ENCODE measurements at places on chromosomes 7 and 10.

GRCh38 chr7:79055722-79056415, 397.6 kb downstream of the MAGI2 start:
- DNase-seq = no peak

- no peak for DNase-seq
These were observed 37.6 kb downstream of the RPS24 start for GRCh38 chr10:78071140-78071856.

- DNase-seq = no peak
These were observed 46.7 kb upstream of the RHOBTB1 start for GRCh38 chr10:60990663-60991062.

DNA sequence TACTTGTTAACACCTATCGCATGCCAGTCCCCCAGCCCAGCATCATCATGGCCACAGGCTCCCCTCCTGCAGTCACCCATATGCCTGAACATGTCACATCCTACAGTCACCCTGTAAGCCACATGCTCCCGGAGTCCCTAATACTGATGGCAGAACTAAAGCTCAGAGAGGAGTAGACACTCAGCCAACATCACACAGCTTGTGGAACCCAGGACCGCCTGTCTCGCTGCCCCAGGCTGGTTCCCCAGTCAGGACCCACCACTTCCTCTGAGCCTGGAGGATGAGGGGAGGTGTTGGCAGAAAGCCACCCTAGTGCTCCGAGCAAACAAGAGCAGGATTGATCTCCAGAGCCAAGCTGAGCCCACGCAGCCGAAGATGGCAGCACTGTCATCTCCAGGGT, 85.0 kb upstream of the MYL10 start:
- DNase-seq = no peak

DNA sequence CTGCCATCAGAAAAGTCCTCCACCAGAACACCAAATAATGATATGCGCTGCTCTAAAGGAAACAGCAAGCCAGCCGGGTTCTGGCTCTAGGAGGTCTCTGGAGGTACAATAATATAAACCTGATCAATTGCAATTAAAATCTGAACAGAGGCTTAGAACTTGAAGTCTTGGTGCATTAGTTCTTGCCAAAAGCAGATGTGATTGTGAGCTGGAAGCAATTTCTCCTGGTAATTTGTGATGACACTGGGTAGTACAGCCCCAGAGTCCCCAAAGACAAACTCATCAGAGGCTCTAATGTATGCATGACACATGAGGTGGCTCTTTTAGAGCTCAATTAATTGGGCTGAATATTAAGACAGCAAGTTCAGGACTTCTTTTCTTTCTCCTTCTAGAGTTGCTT, 3.3 kb downstream of the ETV1 start:
- no peak for DNase-seq

- no peak for DNase-seq
These were observed 70.6 kb downstream of the ZPBP start for GRCh38 chr7:50022451-50022850.

GRCh38 chr7:18715988-18716387, 220.4 kb downstream of the HDAC9 start:
- no peak for DNase-seq

- no peak for DNase-seq
These were observed 62.2 kb downstream of the CASD1 start for GRCh38 chr7:94571816-94572215.

GRCh38 chr7:19112274-19113001, 5.0 kb downstream of the TWIST1 start:
- no peak for DNase-seq

All from nucleus accumbens (tissue), 56 donors.